ENCODE measurements at places on chromosomes 5 and 9.
A peak's percentile ranks its signal among the peaks of the same experiment; 100 is the strongest.

DNA sequence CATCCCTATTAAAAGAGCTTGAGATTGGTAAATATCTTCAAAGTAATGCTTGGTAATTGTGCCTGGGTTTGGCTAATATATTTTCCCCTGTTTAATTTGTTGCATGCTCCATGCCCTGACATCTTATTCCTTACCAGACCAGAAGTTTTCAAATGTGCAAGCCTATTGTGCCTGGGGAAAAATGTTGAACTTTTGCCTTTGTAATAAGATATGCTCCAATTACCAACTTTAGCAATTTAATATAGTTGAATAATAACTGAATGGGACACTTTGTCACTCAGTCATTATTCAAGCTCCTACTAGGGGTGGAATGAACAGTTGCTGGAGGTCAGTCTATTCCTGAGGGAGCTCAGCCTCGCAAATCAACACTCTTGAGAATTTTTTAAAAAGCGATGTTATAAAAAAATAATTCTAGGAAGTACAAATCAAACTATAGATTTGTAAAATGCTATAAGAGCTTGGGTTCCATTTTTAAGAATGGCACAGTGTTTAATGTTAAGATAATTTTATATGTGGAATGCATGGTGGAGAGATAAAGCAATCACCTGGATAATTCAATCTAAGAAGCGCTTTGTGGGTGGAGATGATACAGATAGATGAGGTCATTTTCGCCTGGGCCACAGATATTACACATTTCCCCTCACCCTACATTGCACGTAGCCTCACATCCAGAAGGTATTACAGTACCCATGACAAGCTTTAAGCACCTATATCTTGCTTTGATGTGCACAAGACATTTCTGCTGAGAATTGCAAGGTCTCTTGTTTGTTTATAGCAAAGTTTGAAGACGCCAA is 231.8 kb downstream of the PIK3R1 start:
- no peak for DNase-seq

DNA sequence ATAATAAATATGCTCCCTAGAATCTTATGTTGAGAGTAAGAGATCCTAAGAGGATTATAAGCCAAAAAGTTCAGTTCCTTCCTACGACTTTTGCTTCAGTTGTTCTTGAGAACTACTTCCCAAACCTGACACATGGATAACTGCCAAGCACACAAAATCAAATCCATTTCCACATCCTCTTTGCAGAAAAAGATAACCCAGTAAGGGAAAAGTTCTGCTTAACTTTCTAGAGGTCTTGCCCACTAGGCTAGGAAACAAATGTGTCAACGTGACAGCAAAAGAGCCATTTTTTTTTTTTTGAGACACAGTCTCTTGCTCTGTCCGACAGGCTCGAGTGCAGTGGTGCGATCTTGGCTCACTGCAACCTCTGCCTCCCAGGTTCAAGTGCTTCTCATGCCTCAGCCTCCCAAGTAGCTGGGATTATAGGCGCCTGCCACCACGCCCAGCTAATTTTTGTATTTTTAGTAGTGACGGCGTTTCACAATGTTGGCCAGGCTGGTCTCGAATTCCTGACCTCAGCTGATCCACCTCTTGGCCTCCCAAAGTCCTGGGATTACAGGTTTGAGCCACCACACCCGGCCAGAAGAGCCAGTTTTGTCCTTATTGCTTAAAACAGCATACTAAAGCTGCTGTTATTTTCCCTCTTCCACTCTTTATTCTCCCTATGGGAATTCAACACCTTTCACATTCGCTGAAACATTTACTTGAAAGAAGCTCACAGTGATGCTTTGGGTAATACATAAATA is 24.2 kb downstream of the CSNK1A1 start:
- DNase-seq: no peak

- no peak for DNase-seq
These were observed 390.0 kb upstream of the IRX4 start for GRCh38 chr5:2272755-2273154.

DNA sequence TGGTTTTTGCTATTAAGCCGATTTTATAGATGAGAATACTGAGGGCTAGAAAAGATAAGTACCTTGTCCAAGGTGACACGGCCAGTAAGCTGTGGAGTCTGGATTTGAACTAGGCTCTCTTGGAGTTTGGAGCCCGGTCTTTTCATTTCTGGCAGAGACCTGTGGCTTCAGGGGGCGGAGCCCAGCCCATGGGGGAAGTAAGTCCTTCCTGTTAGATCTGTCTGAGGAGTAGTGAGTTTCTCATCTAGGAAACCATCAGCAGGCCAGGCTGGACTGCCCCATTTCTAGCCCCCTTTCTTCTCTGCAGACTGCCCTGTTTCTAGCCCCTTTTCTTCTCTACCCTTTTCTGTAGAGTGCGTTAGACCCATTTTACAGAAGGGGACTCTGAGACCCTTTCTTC is 521 bp upstream of the PTGS1 start:
- no peak for DNase-seq

- no peak for DNase-seq
These were observed 5.1 kb downstream of the LCP2 start for GRCh38 chr5:170292179-170293104.

- DNase-seq: no peak
These were observed 92.9 kb downstream of the PDZD2 start for GRCh38 chr5:31731710-31732301.

- no peak for DNase-seq
These were observed 565.6 kb downstream of the PRR16 start for GRCh38 chr5:121029536-121030245.

DNA sequence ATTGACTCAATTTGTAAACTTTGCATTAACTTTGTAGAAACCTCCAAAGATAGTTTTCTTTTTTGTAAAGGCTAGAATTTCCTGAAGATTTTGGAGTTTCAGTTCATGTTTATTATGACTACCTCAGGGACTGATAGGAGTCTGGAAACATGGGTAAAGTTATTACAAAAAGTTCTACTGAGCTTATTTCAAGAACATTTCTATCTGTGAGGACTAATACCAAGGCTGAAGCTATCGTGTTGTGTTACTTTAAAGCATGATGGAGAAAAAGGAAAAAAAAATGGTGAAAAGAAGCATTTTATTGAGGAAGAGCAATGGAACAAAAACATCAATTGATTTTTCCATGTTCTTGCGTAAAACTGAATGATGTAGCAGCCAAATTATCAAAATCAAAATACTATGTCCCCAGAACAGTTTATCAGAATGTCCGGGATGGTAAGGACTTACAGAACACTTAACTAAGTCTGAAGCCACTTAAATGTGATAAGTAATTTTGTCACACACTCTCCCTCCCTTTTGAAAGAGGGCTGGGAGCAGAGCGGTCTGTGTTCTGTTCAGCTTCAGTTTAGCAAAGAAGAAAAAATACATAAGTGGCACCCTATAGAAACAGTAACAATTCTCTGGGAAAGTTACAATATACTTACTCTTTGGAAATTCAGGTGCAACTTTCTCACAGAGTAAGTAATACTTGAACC is 25.1 kb upstream of the VCAN start:
- no peak for DNase-seq

DNA sequence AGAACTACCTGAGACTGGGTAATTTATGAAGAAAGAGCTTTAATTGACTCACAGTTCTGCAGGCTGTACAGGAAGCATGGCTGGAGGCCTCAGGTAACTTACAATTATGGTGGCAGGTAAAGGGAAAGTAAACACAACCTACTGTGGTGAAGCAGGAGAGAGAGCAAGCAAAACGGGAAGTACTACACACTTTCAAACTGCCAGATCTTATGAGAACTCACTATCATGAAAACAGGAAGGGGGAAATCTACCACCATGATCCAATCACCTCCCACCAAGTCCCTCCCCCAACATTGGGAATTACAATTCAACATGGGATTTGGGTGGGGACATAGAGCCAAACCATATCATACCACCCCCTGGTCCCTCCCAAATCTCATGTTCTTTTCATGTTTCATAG is 58.7 kb upstream of the GPR151 start:
- DNase-seq: no peak

- no peak for DNase-seq
These were observed 195.4 kb downstream of the HSPA4 start for GRCh38 chr5:133247151-133247709.

GRCh38 chr5:157778121-157778805 is 34.8 kb downstream of the LSM11 start:
- no peak for DNase-seq

DNA sequence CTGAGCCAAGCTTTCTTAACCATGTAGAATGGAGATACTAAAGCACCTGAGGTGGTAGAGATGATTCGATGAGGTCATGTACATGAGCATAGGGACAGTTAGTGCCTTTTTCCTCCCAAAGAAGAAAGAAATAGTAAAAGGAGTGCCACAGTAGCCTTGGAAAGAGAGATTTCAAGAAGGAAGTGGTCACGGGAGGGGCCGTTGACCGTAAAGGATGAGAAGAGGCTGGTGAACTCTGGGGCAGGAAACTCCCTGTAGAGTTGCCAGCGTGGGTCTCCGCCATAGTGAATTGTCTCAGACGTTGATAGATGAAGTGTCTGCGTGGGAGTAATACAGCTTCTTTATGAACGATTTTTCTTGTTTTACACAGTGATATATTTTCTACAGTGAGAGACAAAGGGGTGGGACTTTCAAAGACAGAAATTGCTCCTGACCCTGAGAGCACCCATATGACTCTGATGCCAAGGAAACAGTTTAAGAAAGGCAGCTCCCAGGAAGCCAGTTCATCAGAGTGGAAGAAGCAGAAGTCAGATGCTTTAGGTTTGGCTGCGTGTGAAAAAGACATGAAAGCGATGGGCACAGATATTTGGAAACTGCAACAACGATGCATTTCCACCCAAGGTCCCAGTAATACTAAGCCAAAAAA is 41.3 kb downstream of the UGCG start:
- DNase-seq: peak; percentile 71

DNA sequence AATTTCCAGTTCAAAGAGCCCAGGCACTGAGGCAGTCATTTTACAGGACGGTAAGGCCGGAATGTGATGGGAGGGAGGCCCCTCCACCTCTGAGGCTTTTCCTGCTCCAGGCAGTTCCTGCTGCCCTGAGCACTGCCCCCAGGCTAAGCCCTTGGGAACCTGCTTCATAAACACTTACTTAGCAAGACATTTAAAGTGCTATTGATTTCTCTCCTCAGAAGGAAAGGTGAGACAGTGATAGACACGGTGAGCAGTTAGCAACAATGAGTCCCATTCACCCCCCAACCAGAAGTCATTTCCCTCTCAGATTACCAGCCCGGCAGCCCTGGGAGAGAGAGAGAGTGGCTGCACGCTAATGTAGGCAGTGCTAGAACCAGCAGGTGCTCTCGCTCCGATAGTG is 462.5 kb downstream of the SPOCK1 start:
- no peak for DNase-seq

- no peak for DNase-seq
These were observed 40.6 kb downstream of the HACD4 start for GRCh38 chr9:20990867-20991266.

DNA sequence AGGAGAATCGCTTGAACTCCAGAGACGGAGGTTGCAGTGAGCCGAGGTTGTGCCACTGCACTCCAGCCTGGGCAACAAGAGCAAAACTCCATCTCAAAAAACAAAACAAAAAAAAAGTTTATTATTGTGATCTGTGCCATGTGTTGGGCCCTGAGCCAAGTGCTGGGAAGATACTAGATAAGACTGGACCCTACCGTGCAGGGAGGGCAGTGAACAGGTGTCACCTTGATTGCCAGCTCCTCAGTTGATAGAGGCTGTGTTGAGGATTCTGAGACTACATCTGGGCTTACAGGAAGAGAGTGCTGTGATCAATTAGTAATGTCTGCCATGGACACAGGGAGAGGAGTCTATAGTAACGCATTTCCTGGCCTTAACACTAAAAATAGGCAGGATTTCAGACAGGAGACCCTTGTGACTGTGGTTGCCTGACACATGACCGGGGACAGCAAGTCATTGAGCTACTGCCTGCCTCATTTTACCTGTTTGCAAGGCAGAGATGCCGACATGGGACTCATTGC is 201.5 kb downstream of the C9orf50 start:
- DNase-seq: no peak

DNA sequence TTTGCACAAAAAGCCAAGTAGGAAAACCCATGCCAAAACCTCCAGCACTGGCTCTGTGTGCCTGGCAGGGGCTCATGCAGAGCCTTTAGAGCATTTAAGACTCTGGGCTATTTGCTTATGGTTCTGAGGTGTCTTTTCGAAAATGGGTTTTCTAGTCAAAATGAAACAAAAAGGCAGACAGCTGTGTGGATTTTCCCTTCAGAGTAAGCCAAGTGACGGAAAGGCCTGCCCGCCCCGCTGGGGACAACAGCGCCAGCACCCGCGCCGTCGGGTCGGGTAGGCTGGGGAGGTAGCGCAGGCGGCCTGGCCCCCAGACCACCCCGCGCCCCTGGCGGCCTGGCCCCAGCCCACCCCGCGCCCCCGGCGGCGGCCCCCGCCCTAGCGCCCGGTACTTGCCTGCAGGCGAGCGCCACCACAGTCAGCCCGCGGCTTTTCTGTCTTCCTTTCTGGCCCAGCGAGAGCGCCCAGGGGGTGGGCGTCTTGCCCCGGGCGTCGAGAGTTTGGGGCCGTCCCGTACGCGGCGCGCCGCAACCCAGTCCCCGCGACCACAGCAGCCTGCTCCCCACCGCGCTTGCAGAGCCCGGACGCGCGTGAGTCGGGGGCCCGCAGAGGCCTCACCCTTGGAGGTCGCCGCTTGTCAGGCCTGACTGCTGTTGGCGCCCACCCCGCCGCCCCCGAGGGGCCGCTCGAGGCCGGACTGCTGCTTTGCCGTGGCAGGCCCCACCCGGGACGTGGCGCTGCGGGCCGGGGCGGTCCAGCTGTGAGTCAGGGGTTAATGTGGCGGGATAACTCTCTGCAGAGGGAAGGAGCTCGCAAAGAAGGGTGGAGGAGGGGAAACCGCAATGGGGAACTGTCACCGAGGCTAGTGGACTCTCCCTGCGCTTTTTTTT is at the start of gene TICAM2:
Gene TICAM2 (minus strand): TSS at position 779 of the 890 bp plus-strand sequence. CDS start 21,223 bp downstream, outside the sequence.
- peak; percentile 82 for DNase-seq

- no peak for DNase-seq
These were observed 677.8 kb downstream of the TAF11L14 start for GRCh38 chr5:18312016-18312415.

DNA sequence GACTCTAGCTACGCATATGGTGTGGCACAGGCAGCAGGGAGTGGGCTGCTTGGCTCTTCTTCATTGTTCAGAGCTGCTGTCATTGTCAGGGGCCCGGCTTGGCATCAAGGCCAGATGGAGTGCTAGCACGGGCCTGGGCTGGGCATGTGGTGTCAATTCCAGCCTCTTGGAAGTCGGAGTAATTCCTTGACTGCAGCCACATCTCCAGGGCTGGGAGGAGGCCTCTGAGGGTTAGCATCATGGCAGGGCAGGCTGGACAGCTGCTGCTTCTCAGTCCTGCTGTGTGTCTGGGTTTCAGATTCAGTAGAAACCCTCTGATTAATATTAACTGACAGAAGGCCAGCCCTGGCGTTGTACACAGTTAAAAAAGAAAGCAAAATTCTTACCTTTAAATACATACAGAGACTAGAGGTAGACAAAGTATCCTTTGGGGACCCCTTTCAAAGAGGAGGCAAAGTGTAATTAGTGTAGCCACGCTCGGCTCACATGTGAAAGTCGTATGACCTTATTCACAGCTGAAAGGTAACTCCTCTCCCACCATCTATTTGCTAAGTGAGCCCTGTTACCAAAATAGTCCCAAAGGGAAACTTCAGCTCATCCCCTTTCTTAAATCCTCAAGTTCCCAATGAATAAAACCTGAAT is 126.4 kb downstream of the DOCK2 start:
- no peak for DNase-seq
